Ovary (tissue), 10 donors: ENCODE measurements at places on chromosomes 7 and 10. TPM values are rescaled to one million over a fixed set of nuclear protein-coding genes. Genes with fewer than 3 reads are reported as not detected.

Gene POR
- total RNA-seq = 150 TPM

Gene PNLIPRP2
- total RNA-seq = 1.4 TPM

Gene MRLN
- 0.80 TPM for total RNA-seq

Gene SUN3
- total RNA-seq = not detected

Gene WDR86
- 26.1 TPM for total RNA-seq

Gene NAT16
- total RNA-seq = not detected

Gene EVX1
- not detected for total RNA-seq

DNA sequence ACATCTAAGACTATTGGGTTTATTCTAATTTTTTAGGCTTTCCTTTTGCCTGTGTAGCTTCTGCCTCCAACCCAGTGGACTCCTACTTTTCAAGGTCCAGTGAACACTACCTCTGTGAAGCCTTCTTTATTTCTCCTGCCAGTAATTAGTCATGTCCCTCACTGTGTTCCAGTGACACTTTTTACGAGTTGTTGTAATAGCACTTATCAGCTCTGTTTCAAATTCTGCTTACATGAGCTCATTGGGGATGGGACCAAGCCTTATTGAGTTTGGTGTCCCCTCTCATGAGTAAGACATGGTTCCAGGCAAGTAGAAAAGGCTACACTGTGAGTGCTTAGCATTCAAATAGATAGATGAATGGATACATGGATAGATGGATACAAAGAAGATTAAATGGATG, 184.6 kb downstream of the HIBADH start:
- DNase-seq = no peak
- H3K27ac ChIP-seq = no peak overlapping the region
- H3K36me3 ChIP-seq = no peaks in the 10 kb centered on the region
- no peak overlapping the region for H3K4me3 ChIP-seq

- H3K4me3 ChIP-seq = no peak overlapping the region
- H3K27ac ChIP-seq = no peak overlapping the region
- no peaks in the 10 kb centered on the region for H3K36me3 ChIP-seq
- no peak for DNase-seq
- H3K4me1 ChIP-seq = peaks cover 3% of the 10 kb centered on the region
- no peaks in the 10 kb centered on the region for H3K27me3 ChIP-seq
These were observed 59.8 kb downstream of the LHPP start for GRCh38 chr10:124521429-124521871.

DNA sequence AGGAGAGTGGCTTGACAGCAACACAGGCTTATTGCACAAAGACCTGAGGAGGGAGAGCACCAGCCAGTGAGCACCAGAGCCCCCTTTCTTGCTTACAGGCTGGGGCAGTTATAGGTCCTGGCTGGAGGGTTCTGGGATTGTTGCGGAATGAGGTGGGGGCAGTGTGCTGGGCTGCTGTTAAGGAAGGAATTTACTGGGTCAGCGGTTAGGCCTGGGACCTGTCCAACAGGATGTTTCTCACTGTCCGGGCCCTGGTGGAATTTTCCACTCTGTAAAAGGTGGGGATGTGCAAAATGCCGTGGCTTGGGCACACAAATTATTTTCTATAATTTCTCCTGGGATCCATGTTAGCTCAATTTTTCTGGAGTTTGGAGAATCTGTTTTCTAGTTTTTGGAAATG, 757.3 kb downstream of the TYW1 start:
- no peak overlapping the region for H3K4me3 ChIP-seq
- no peak for DNase-seq
- H3K27ac ChIP-seq = no peak overlapping the region
- H3K36me3 ChIP-seq = no peaks in the 10 kb centered on the region
- no peaks in the 10 kb centered on the region for H3K4me1 ChIP-seq
